ENCODE measurements at places on chromosomes 4 and X.

- DNase-seq = no peak
These were observed 39.9 kb downstream of the MTTP start for GRCh38 chr4:99614491-99614890.

GRCh38 chr4:110597582-110597981, 25.3 kb downstream of the PITX2 start:
- no peak for DNase-seq

- peak; percentile 49 for DNase-seq
These were observed 105.6 kb downstream of the CNKSR2 start for GRCh38 chrX:21479695-21480270.

- no peak for DNase-seq
These were observed 109.5 kb upstream of the NKX1-1 start for GRCh38 chr4:1515763-1516162.

DNA sequence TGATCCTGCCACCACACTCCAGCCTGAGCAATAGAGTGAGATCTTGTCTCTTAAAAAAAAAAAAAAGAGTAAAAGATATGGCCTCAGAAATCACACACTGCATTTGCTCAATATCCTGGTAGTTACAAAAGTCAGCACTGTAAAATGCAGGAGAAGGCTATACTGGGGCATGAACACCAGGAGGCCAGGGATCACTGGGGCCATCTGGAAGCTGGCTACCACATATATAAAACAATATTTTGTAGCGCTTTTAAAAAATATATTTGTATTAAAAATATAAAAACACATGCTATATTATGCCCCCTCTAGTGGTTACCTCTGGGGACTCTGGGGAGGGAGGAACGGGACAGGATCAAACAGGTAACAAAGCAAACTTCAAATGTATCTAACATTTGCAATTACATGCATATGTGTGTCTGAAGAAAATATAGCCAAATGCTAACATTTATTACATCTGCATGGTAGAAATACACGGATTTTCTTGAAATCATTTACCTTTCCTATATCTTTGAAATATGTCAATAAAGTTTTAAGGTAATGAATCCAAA, 4.0 kb downstream of the C4orf46 start:
- DNase-seq = peak; percentile 9

DNA sequence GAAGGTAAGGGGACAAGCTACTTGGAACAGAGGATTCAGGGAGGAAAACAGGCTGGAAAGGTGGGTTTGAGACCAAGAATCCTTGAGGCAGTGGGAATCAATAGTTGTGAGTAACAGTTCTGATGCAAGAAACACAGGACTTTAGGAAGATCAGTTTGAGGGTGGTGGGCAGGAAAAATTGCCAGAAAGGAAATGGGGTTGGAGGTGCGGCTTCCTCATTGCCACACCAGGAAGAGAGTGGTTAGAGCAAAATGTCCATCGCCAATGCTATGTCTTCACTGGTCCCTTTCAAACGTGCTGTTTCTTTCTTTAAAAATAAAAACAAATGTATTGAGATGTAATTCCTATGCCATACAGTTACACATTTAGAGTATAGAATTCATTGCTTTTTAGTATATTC, 57.1 kb upstream of the NOCT start:
- DNase-seq = no peak

DNA sequence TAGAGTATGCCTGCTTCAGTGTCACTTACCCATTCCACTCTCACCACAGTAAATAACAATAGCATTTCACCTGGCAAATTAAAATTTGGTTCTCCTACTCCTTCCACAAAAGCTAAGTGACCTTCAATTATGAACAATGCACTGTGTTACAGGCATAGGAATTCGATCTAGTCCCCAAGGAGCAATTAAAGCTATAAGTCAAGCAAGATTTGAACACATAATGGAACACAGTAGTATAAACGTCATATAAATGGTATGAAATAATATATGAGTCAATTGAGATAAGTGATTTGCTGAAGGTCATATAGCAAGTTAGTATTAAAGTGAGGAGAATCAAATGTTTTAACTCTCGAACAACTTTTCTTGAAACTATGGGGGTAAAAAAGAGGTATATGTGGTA, 65.8 kb downstream of the ARAP2 start:
- DNase-seq = no peak

- no peak for DNase-seq
These were observed 18.7 kb upstream of the CD40LG start for GRCh38 chrX:136629084-136629750.

DNA sequence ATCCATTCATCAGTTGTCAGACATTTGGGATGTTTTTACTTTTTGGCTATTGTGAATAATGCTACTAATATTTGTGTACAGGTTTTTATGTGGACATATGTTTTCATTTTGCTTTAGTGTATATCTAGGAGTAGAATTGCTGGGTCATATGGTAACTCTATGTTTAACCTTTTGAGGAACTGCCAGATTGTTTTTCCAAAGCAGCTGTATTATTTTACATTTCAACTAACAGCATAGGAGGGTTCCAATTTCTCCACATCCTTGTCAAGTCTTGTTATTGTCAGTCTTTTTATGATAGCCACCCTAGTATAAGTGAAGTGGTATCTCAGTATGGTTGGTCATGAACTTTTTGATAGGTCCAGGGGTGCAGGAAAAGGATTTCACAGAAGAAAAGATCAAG, 114.5 kb upstream of the FAM9C start:
- DNase-seq = no peak

GRCh38 chr4:64360664-64361398, 48.4 kb downstream of the TECRL start:
- no peak for DNase-seq

DNA sequence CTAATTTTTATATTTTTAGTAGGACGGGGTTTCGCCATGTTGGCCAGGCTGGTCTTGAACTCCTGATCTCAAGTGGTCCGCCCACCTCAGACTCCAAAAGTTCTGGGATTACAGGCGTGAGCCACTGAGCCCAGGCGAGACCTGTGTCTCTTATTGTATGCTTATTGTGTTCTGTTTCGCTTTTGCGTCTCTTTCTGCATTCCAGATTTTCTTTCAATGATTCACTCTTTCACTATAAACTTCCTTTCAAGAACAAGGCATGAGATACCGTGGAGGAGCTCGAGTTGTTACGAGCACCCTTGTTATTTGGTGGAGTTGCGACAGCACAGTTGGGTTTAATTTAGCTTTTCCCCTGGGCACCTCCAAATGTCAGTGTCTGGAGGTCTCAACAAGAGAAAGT, 366.7 kb upstream of the FAT1 start:
- DNase-seq = no peak

- no peak for DNase-seq
These were observed 12.8 kb upstream of the PPM1K start for GRCh38 chr4:88297212-88297516.

DNA sequence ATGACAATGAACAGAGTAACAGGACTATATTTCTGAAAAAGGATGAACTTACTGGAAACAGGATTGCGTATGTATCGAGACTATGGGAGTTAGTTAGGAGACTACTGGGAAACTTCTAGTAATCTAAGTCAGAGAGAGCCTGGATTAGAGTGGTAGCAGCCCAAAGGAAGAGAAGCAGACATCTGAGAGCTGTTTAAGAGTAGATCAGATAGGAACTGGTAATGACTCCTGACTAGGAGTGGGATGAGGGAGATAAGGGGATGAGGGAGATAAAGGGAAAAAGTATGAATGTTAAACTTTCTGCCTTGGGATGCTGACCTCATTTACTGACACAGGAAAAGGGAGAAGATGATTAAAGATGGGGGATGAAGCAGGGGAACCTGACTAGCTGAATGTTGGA, 116.2 kb downstream of the PDE5A start:
- DNase-seq = no peak

GRCh38 chr4:13902146-13902545, 274.6 kb upstream of the BOD1L1 start:
- DNase-seq = no peak

DNA sequence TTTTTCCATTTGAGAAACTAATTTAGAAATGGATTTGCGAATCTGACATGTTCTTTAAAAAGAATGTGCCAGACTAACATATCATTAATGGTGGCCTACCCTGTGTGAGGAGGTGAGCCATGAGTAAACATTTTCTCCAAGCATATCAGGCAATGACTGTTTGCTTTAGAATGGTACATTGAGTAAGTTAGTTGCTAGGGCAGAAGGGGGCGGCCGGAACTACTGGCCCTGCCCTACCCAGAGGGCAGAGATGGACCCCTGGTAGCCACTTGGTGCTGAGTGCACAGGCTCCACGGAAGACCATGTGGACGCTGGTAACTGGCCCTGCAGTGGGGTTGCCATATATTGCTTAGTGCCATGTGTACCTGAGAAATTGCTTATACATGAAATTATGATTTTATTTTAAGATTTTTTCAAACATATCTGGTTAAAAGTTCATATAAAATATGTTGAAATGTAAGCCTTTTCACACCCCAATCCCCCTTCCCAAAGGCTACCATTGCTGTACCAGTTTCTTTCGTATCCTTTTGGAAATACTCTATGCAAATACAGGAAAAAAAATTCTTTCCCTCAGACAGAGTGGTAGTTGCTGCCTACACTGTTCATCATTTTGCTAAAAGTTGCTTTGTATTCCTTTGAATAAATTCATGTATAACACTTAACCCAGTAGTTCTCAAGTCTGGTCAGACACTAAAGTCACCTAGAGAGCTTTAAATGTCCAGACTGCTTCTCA, 8.8 kb downstream of the FNIP2 start:
- no peak for DNase-seq

DNA sequence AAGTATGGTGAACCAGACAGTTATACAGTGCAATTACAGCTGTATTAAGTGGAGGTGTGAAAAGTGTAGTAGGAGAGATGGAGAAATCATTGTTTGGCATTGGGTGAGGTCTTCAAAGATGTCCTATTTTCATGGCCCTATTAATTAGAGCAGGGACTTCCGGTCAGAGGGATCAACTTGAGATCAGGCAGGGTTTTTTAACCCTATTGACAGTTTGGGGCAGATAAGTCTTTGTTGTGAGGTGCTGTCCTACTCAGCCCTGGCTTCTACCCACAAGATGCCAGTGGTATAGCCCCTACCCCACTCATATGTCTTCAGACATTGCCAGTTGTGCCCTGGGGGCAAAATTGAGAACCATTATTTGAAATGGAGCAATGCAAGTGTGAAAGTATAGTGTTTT, 9.9 kb downstream of the USP9X start:
- no peak for DNase-seq

DNA sequence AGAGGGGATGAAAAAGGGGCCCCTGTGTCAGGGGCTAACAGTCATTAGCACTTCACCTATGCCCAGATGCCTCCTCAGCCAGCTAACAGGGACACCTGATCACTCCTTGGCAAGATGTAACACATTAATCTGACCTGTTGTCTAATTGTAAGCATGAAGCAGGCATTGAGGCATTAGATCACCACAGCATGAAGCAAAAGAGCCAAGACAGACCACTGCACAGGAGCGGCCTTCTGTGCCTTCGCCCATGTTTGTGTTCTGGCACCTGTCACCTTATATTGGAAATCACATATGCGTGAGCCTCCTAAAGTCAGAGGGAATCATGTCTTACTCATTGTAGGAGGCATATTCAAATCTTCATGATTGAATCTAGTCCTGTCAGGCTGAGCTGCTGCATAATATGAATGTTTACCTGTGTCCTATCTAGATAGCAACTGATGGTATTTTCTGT, 48.4 kb downstream of the PTTG2 start:
- peak; percentile 47 for DNase-seq

DNA sequence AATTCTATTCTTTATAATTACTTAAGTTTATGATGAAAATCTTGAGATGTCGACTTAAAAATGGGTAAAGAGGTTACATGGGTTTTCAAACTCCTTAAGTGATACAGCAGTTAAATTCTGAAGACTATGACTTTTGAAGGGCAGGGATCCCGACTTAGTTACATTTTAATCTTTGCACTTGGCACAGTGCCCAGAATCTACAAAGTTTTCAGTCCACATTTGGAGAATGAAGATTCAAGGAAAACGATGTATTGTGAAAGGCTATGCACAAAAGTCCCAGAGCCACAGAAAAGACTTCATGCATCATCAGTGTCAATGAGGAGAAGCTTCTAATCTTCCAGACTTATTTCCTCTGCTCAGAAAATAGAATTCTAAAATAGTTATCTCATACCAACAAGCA, 36.3 kb upstream of the GRPR start:
- DNase-seq = no peak

DNA sequence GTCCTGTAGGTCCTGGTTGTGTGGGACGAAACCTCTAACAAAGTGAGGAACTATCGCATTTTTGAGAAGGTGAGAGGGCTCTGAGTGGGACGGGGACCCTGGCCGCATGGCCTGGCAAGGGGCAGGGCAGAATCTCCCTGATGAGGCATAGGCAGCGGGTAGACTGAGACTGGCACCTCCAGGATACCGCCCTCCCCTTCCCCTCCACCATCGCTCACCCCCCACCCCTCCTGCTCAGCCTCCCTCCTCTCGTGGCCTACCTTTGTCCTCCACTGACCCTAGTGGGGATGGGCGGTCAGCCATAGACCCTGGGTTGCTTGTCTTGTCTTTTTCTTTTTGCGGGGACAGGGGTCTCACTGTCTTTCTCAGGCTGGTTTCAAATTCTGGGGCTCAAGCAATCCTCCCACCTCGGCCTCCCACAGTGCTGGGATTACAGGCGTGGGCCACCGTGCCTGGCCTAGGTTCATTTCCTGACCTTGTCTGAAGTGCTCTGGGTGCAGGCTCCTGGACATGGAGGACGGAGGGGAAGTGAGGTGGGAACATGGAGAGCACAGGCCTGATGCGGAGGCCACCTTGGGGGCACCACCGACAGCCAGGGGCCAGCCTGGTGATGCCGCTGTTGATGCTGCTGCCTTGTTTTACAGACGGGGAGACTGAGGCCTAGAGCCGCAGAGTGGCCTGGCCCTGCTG, 10.5 kb upstream of the ADD1 start:
- DNase-seq = no peak

DNA sequence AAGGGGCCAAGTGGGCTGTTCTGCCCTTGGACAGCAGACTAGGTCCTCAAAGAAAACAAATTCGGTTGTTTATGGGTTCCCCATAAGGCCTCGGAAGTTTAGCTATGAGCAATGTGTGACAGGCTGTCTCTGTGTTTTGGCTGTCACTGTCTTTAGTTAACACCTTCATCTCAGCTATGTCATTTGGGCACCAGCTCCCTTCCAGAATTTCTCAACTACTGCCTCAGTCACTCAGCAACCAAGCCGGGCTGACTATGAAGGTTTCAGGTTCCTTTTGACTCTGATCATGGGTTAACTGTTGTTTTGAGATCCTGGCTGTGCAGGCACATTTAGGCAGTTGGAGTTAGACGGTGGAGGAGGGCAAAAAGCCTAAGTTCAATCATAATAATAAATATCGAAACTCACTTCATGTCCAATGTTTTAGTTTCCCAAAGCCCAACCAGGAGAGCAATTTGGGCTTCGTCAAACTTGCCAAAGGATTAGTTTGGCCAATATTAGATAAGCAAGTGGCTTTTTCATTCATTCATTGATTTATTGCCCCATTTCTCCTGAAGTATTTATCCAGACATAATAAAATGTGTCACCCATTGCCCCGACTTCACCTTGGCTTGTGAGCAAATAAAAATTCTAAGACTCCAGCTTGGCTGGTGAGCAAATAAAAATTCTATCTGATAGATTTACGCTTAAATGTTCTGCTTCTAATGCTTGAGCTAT, 9.1 kb upstream of the PAGE1 start:
- no peak for DNase-seq

- DNase-seq = no peak
These were observed 25.6 kb downstream of the ZDHHC9 start for GRCh38 chrX:129818123-129818522.

- no peak for DNase-seq
These were observed 69.6 kb downstream of the KIT start for GRCh38 chr4:54727346-54727745.

Data from retina (tissue), 1 donor.